Endothelial cell of umbilical vein (primary cell): ENCODE measurements at places on chromosomes 5 and 9. TPM values are rescaled to one million over a fixed set of nuclear protein-coding genes. Genes with fewer than 3 reads are reported as not detected.
A peak's percentile ranks its signal among the peaks of the same experiment; 100 is the strongest.

DNA sequence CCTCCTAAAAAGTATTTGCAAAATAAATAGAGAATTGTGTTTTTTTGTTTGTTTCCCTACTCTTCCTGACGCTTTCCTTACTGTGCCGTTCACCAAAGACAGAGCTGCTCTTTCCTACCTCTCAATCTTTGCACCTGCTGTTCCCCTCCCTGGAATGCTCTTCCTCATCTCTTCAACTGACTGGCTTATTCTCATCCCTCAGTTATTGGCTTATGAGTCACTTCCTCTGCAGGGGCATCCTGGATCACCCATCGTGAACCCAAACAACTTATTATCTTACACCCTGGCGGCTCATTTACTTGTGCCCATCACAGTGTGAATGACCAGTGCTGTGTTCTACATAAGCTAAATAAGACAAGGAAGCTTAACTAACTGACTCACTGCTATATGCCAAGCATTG lies 36.1 kb upstream of the CCNG1 start:
- H3K27me3 ChIP-seq: peaks cover 2% of the 10 kb centered on the region
- DNase-seq: no peak
- H3K4me1 ChIP-seq: no peaks in the 10 kb centered on the region
- no peaks in the 10 kb centered on the region for H3K36me3 ChIP-seq
- H3K27ac ChIP-seq: no peak overlapping the region
- H3K4me3 ChIP-seq: no peak overlapping the region

DNA sequence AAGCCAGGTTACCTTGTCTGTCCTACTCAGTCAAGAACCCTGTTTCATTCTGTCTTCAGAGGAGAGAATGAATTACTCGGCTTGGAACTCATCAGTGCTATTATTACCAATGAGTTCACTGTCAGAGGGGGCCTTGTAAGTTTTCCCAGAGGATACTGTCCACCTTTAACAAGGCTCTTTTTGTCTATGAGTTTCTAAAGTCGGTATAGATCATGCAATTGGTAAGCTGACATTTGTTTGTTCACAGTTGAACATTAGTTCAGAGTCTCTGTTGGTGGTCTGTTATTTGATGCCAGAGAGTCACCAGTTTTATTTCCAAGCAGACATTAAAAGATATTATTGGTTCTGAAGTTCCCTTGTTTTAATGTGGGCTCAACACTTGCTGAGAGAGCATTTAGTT lies 58.1 kb upstream of the DHFR start:
- no peak overlapping the region for H3K4me3 ChIP-seq
- H3K36me3 ChIP-seq: no peaks in the 10 kb centered on the region
- H3K4me1 ChIP-seq: peaks cover 6% of the 10 kb centered on the region
- DNase-seq: no peak
- no peaks in the 10 kb centered on the region for H3K27me3 ChIP-seq

- peaks cover 16% of the 10 kb centered on the region for H3K4me1 ChIP-seq
- peak; percentile 63 for DNase-seq
- peak overlapping the region; percentile 18 for H3K27ac ChIP-seq
- no peaks in the 10 kb centered on the region for H3K27me3 ChIP-seq
- H3K4me3 ChIP-seq: no peak overlapping the region
These were observed 109.0 kb upstream of the DAB2 start for GRCh38 chr5:39533749-39534148.

DNA sequence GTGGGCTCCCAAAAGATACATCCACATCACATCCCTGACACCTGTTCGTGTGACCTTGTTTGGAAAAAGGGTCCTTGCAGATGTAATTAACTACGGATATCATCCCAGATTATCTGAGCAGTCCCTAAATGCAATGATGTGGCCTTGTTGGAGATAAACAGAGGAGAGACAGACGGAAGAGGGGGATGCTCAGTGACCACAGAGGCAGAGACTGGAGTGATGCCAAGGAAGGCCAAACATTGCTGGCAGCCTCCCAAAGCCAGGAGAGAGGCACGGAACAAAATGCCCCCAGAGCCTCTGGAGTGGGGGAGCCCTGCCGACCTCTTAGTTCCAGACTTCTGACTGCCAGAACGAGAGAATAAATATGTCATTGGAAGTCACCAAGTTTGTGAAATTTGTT lies 15.0 kb upstream of the VAV2 start:
- no peak for DNase-seq
- H3K4me3 ChIP-seq: no peak overlapping the region
- H3K36me3 ChIP-seq: no peaks in the 10 kb centered on the region
- H3K4me1 ChIP-seq: no peaks in the 10 kb centered on the region

DNA sequence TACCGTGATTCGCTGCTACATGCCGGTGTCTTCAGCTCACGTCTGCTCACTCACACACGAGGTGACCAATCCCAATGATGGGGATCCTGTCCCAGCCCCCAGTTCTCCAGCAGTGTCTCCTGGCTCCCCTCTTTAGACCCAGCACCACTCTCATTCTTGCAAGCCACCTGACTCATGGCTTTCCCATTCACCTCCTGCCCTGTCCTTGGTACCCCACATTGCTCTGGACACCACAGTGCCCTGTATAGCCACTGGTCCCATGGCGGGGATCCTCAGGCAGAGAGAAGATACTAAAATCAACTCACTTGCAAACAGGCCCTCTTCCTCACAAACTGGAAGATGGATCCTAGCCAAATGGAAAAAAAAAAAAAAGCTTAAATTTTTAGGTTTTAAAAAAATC lies 81.0 kb downstream of the SLIT3 start:
- H3K27ac ChIP-seq: no peak overlapping the region
- no peak for DNase-seq
- H3K36me3 ChIP-seq: no peaks in the 10 kb centered on the region
- H3K4me3 ChIP-seq: no peak overlapping the region
- no peaks in the 10 kb centered on the region for H3K27me3 ChIP-seq

GRCh38 chr5:166649676-166650075 lies 1641.8 kb upstream of the WWC1 start:
- no peak overlapping the region for H3K4me3 ChIP-seq
- H3K27ac ChIP-seq: no peak overlapping the region
- DNase-seq: no peak
- H3K27me3 ChIP-seq: no peaks in the 10 kb centered on the region
- H3K4me1 ChIP-seq: no peaks in the 10 kb centered on the region

DNA sequence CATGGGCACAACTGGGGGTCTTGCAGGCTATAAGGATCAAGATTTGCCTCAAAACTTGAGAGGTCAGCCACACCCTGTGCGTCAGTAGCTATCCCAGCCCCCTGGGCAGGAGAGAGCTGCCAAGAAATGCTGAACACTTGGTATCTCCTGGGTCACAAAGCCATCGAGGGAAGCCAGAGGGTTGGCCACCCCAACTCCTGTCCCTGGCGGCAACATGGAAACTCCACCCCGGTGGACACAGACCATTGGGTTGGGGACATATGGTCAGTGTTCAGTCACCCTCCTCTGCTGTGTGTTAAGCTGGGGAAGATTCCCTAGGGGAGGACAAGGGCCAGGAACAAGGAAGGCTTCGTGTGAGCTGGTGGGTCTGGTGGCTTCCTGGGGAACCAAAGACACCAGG lies 140.6 kb downstream of the C5orf15 start:
- H3K27me3 ChIP-seq: no peaks in the 10 kb centered on the region
- no peak for DNase-seq
- H3K4me3 ChIP-seq: no peak overlapping the region
- no peak overlapping the region for H3K27ac ChIP-seq

DNA sequence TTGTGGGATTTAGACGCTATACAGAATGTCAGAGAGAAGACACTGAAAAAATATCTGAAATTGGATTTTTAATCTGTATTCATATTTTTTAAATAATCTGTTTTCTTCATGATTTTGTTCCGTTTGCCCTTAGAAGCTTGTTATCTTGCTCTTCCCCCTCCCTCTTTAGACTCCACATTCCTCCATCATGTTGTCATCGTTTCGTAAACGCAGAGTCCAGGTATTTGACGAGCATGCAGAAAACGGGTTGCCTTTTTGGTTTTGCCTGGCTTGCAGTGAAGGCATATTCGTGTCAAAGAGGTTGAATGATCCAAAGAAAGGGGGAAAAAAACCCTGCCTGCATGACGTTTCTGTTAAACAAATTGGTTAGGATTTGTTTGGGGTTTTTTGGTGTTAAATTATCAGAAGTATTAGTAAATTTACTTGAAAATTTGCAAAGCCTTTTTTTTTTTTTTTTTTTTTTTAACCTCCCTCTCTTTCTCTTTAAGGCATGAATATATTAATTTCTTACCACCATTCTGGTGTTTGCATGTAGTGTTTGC lies 2.9 kb downstream of the SPTAN1 start:
- peak; percentile 67 for DNase-seq
- H3K4me1 ChIP-seq: peaks cover 72% of the 10 kb centered on the region
- H3K27me3 ChIP-seq: no peaks in the 10 kb centered on the region

DNA sequence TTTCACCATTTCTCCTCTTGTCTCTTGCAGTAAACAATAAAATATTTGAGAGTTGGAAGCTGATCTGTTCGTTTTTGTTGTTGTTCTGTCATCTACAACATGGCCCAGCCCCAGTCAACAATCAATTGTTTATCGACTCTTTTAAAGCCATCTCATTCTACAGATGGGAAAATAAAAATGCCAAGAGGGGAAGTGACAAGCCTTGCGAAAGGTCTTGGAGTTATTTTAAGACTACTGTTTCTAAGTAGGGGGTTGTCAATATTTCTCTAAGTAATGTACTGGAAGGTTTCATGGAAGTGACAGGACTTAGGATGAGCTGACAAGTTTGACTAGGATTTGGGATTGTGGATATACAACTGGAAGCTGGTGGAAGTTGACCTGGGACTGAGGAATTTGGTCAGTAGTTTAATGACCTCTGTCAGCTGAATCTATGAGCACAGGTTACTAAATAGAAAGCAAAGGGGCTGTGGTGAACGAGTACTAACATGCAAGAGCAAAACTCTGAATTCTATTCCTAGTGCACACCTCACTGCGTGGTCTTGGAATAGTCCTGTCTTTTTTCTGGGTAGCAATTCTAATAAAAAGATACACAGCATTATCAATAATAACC lies 57.5 kb upstream of the ADRB2 start:
- DNase-seq: no peak
- H3K27ac ChIP-seq: no peak overlapping the region
- H3K4me1 ChIP-seq: no peaks in the 10 kb centered on the region
- peaks cover 4% of the 10 kb centered on the region for H3K27me3 ChIP-seq
- no peaks in the 10 kb centered on the region for H3K36me3 ChIP-seq

GRCh38 chr9:128428644-128429512 lies 8.2 kb downstream of the CERCAM start:
- no peaks in the 10 kb centered on the region for H3K27me3 ChIP-seq
- H3K4me3 ChIP-seq: no peak overlapping the region
- DNase-seq: peak; percentile 50
- peaks cover 12% of the 10 kb centered on the region for H3K4me1 ChIP-seq
- no peaks in the 10 kb centered on the region for H3K36me3 ChIP-seq

DNA sequence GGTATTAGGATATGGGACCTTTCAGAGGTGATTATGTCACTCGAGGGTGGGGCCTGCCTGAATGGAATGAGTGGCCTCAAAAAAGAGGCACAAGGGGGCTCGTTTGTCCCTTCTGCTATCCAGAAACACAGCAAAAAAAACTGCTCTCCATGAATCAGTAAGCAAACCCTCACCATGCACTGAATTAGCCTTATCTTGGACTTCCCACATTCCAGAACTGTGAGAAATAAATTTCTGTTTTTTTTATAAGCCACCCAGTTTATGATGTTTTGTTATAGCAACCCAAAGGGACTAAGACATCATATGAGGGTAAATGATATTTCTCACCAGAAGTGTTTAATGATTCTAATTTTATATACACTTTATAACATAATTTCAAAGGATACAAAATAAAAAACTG lies 476.6 kb upstream of the EDIL3 start:
- H3K27ac ChIP-seq: no peak overlapping the region
- no peaks in the 10 kb centered on the region for H3K27me3 ChIP-seq
- H3K4me1 ChIP-seq: no peaks in the 10 kb centered on the region

DNA sequence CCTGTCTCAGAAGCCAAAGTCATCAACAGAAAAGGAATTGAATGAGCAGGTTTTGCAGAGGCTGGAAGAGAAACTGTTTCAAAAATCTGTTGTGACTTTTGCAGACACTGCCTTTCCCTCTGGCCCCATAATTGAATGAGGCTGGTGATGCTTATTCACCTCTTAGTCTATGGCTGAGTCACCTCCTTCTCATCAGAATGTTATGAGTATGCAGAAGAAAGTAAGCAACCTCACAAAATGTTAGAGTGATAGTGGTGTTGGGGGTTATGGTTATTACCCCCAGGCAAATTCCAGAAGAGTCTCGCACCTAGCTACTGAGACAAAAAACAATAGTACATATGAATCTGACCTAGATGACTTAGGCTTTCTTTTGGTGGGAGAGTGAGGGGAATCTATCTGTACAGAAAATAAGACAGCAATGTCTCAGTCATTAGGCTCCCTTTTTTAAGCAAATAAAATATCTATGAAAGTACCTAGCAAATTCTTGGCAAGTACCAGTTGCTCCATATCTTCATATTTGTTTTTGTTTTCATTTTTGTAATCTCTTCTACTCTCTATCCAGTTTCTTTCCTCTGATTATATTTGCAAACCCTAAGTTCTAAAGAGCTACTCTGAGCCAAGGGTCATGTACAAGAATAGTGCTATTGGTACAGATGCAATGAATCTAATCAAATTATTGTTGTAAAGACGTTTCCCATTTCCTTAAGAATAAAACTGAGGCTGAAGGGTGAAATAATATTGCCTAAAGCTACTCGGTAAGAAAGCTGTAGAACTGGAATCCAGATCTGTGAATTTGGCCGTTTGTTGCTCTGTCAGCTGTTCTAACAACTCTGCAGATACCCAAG lies 498.1 kb upstream of the TNC start:
- H3K27me3 ChIP-seq: no peaks in the 10 kb centered on the region
- H3K36me3 ChIP-seq: no peaks in the 10 kb centered on the region
- no peak overlapping the region for H3K27ac ChIP-seq
- no peaks in the 10 kb centered on the region for H3K4me1 ChIP-seq

DNA sequence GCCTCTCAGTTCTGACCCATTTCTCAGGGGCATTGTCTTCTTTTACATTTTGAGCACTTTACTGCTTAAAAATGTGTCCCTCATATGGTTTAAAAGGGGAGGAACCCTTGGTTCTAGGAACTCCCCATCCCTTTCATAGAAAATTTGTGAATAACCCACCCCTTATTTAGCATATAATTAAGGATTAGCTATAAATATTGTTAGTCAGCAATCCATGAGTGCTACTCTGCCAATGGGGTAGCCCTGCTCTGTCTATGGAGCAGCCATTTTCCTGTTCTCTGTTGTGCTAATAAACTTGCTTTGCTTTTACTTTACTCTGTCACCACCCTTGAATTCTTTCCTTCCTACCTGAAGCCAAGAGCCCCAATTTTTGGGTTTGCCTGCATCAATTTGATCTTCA lies 12.3 kb upstream of the NNT start:
- H3K4me1 ChIP-seq: no peaks in the 10 kb centered on the region
- H3K4me3 ChIP-seq: no peak overlapping the region
- no peak overlapping the region for H3K27ac ChIP-seq
- H3K27me3 ChIP-seq: no peaks in the 10 kb centered on the region

- no peaks in the 10 kb centered on the region for H3K36me3 ChIP-seq
- no peak overlapping the region for H3K27ac ChIP-seq
- no peaks in the 10 kb centered on the region for H3K27me3 ChIP-seq
- H3K4me1 ChIP-seq: no peaks in the 10 kb centered on the region
- DNase-seq: no peak
These were observed 8.7 kb downstream of the TAS2R1 start for GRCh38 chr5:9621379-9621903.

GRCh38 chr9:37639109-37639762 lies 11.5 kb upstream of the FRMPD1 start:
- no peak overlapping the region for H3K4me3 ChIP-seq
- H3K27ac ChIP-seq: no peak overlapping the region
- no peaks in the 10 kb centered on the region for H3K4me1 ChIP-seq
- H3K27me3 ChIP-seq: peaks cover 11% of the 10 kb centered on the region

Gene PRELID2
- polyA plus RNA-seq: 3.2 and 3.5 TPM in 2 replicates

Gene TAF11L6
- polyA plus RNA-seq: not detected in 2 replicates

Gene OLFML2A
- 0.81 and 0.92 TPM in 2 replicates for polyA plus RNA-seq

Gene LCN12
- 0.52 and 0.62 TPM in 2 replicates for polyA plus RNA-seq

Gene FCN2
- not detected in 2 replicates for polyA plus RNA-seq

Gene OTULINL
- polyA plus RNA-seq: 0.03 and 0.08 TPM in 2 replicates
